Lung microvascular endothelial cell (primary cell): ENCODE measurements at places on chromosomes 4 and X.
A peak's percentile ranks its signal among the peaks of the same experiment; 100 is the strongest.

DNA sequence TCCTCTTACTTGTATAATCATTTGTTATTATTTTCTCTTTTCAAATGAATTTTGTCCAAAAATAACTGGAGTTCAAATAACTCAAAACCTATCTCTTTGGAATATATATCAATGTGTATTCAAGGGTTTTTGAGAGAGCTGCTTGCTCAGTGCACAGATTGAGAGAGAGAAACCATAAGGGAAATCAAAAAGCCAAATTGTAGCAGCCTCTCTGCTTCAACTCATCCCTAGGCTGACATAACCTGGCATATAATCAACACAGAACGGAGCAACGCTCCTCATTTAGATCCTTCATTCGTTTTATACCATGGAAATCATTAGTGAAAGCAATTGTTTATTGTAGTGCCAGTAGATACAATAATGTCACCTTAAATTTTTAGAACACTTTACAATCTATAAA, 1.8 kb upstream of the GPM6A start:
- DNase-seq = no peak

DNA sequence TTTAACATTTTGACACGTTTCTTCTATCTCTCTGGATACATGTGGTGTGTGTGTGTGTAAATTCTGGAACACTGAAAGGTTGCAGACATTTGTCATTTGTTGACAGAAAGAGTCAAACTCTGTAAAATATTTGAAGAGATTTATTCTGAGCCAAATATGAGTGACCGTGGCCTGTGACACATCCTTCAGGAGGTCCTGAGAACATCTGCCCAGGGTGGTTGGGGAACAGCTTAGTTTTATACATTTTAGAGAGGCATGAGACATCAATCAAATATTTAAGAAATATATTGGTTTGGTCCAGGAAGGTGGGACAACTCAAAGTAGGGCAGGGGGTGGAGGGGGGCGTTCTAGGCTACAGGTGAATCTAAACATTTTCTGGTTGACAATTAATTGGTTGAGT, 40.7 kb upstream of the CD40LG start:
- DNase-seq = no peak

- peak; percentile 70 for DNase-seq
Observed at GRCh38 chr4:54228056-54228527, 1.0 kb upstream of the PDGFRA start.

- DNase-seq = peak; percentile 77
Observed at GRCh38 chr4:6264225-6264540, 5.5 kb upstream of the WFS1 start.

DNA sequence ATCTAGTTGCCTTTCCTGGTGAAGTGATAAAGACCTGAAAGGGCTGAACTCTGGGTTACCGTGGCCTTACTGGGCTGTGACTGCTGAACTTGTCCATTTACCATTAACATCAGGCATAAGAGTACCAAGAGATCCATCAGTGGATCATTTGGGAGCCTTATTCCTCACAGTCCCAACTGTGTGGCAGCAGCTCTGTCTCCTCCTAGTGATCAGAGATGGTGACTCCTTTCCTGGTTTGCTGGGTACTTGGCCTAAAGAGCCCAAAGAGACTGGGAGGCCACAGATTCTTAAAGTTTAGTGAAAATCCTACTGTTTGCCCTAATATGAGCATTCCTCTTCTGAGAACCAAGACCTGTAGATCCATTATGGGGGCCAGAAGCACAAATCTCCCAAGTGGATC, 56.3 kb upstream of the ATP6AP2 start:
- no peak for DNase-seq

DNA sequence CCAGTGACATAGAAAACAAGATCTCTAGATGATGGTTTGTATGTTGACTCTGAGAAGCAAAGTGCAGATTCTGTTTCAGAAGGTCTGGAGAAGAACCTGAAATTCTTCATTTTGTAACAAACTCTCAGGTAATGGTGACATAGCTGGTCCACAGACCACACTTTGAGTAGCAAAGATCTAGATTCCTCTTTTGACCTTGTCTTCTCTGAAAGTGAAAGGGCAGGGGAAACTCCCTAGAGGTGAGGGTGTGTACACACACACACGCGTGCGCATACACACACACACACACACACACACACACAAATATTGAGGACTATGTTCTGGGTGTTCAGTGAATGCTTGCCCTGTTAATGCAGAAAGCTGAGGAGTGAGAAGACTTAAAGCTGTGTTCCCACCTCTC, 110.1 kb downstream of the NHSL2 start:
- no peak for DNase-seq

DNA sequence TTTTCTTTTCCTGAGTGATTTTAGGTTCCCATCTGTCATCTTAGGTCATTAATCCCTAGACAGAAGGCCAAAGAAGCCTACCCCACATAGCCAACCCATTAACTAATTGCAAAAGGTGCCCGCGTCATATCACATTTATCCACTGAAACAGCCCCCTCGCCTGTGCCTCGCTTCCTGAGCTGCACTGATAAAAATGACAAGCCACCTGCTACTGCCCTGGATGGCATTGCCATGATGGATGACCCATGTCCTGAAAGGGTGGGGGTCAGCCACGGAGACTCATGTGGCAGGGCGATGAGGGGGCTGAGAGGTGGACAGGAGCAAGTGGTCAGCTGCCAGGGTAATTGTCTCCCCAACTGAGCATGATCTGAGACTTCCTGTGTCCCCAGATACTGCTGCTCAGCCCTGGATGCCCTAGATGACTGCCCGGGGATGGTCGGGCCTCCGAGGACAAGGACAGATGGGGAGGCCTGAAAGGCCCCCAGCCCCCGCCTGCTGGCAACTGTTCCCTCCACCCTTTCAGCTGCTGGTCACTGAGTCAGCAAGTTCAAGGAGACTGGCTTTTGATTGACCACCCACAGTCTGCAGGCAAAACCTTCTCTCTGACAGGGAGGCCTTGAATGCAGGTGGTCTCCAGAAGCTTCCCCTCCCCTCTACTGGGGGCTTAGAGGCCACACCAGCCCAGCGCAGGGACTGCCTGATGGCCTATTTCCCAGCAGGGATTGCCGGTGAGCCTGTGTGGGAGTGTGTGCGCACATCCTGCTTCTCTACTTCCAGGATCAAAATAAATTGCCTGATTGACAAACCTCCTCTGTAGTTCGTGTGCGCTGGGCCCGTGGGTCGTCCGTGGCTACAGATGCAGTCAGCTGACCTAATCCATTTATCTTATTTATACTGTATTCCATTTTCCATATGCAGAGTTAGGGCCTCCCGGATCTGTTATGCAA, 496.3 kb downstream of the BCOR start:
- DNase-seq = no peak

DNA sequence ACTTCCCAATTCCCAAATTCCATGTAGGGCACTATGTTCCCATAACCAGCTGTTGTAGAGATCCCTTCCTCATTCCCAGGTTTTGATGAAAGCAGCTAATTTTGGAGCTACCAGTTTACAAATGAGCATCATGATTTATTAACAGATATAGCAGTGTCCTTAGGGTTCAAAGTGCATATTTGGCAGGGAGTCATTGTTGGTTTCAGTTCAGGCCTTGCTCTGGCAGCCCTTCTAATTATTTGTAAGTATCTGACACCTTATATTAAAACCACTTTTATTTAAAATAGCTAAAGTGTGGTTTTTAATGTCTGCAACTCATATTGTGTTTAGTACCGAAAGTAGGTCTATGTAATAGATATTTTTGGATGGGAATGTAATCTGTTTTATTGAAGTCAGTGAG, 518.5 kb downstream of the TLL1 start:
- DNase-seq = no peak
